NCI-H2227 treated with DMSO at 0.1 percent for 48 hours (cell line): ENCODE measurements at places on chromosomes 6 and 20.

DNA sequence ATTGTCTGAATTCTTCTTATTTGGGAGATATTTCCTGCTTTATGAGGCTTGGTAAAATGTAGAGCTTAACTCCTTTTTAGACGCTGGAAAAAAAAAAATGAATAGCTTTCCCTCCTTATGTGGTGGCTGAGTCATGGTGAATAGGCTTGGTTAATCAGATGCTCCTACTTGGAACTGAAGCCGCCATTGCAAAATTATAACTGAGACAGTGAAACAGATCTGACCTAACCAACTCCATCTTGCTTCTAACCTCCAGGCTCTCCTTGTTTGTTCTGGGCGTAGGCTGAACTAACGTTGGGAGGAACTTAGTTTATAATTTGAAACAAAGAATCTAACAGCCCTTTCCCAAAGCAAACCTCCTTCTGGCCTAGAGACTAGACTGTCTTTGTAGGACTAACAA, 43.2 kb upstream of the PLCB4 start:
- DNase-seq: no peak

GRCh38 chr6:17032988-17033634, 68.7 kb upstream of the STMND1 start:
- no peak for DNase-seq

DNA sequence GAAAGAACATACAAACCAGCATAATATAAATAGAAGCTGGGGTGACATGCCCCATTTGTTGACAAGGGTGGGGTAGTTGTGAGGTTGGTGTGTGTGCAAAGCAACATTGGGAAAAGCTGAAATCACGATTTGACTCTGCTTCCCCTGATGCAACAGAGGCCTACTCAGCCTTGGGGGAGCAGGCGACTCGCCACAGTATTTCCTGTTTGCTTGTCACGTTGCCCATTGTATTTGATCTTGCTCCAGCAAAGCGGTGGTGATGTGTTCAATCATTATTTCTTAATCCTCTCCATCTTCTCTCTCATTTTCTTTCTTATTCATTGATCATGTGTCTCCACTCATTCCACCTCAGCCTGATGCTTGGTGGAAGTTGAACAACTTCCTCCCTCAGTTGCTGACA, 165.8 kb upstream of the CITED2 start:
- no peak for DNase-seq

- DNase-seq: no peak
Measured at GRCh38 chr6:149045404-149045803, 272.1 kb upstream of the TAB2 start.

DNA sequence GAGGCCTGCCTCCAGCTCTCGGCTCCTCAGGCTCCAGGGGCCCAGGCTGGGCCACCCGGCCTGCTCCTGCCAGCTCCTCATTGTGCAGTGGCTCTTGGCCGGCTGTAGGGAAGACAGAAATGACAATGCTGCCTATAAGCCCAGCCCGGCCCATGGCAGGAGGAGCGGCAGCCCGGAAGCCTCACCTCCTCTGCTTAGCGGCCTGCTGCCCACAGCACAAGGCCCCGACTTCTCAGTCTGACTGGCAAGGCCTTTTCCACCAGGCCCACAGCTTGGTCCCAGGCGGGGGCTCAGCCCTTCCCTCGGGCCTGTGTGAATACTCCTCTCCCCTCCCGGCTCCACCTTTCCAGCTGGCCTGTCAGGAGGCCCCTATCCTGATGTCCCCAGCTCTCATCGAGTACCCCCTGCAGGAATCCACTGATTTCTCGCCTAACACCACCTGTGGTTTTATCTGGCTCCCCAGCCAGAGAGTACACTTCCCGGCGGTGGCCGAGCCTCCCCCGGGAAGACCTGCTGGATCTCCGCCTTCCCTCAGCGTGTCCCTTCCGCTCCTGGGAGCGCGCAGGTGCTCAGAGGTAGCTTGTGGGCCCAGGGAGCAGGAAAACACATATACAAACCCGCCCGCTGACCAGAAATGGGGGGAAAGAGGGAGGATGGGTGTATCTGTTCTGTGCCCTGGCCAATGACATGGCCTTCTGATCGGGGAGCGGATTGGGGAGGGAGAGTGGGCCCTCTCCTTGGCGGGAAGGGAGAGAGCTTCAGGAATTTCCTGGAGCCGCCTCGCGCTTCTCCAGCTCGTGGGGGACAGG, 963 bp downstream of the DDRGK1 start:
- DNase-seq: peak; percentile 28

DNA sequence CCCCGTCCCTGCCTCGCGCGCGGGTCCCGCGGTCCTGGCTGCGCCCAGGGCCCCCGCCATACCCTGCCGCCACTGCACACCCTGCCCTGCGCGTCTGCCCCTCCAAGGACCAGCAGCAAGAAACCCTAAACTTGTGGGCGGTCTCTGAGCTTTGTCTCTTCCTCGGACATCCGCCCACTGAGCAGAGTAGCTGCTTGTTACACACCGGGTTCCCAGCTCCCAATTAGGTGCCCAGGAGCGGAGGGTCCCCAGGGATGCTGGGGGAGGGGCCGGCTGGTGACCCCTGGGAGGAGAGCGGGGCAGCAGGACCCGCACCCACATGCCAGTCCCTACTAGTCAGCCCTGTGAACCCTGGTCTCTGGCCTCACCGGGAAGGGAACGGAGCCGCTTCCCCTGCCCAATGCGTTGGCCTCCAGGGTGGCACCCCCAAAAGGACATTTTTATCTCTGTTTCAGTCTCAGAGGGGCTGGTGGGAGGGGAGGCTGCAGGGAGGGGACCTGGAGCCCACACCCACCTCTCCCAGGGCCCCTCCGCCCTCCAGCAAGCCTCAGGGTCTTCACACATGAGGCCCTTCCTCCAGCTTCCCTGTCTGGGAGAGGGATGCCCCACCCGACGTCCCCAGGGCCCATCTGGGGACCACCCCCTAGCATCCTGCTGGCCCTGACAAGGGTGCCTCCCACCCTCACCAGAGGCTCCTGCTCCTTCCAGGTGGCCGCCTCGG, 10.5 kb downstream of the STMN3 start:
- DNase-seq: no peak

DNA sequence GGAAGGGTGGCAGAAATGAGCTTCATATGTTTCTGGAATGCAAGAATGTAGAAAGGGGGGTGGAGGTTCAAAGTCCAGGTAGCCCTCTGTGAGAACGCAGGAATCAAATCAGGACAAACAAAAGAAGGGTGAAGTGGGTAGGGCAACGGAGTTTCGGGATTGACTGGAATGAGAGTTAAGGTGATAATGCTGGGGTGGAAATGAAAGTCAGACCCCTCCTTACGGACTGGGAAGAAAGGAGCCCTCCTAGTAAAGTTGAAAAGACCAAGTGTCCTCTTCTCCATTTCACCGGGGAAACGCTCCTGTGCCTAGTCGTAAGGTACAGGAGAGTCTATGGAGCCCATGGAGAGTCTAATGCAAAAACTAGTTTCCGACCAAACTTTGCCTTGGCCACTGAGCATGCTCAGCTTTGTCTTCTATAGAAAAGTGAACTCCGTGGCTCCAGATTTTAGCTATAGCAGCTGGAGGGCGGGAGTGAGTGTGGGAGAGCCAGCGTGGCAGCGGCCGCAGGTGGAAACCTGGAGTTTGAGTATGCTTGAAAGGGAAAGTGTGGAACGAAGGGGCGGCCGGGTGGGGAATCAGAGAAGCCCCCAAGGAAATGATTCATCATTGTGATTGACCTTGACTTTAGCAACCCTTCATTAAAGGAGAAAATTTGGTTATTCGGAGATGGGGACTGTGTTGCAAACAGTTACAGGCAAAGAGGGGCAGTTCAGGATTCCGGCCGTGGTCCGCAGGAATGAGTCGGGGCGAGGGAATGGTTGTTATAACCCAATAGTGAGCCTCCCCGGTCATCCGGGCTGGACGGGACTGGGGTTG, 1.3 kb upstream of the LRRC1 start:
- DNase-seq: peak; percentile 46

- peak; percentile 37 for DNase-seq
Measured at GRCh38 chr6:2196079-2196679, 49.2 kb downstream of the GMDS start.

GRCh38 chr6:20379231-20379630, 22.4 kb upstream of the E2F3 start:
- DNase-seq: no peak

DNA sequence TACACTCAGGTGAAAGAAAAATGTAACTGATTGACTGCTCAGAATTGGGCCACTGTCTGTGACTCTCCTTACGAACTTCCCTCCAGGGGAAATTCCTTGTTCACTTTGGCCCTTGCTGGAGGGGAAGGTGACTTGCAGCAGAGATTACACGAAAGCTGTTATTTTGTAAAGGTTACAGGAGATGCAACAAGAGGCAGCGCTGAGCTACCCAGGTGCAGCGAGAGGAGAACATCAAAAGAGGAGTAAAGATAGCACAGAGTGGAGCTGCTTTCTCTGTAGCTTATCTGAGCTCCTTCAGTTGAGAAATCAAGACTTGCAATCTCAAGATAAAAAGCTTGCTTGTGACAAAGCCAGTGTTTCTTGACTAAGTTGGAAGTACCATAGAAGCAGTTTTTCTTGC, 144.6 kb downstream of the ARHGAP18 start:
- no peak for DNase-seq

DNA sequence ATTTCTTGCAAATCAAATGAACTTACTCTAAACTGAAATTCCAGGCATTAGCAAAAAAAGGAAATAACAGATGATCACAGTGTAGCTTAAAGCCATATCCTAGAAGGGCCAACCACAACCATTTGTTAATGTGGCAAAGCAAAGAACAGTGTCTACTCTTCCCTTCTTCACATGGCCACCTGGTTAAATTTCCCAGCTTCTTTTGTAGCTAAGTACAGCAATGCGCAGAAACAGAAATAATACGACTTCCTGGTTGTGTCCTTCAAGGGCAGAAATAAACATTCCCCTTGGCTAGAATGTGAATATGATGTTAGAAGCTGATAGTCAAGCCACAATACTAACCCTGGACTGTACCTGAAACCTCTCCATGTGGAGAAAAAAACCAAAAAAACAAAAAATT, 9.6 kb downstream of the SNX3 start:
- DNase-seq: no peak

DNA sequence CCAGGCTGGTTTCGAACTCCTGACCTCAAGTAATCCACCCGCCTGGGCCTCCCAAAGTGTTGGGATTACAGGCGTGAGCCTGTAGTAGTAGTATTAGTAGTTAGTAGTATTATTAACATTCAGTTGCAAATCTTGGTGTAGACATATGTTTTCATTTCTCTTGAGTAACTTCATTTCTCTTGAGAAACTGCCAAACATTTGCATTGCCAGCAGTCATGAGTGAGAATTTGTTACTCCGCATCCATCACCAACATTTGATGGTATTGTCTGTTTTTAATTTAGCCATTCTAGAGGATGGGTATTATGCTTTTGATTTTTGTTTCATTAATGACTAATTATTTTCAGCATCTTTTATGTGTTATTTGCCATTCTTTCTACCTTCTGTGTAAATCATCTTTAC, 1.5 kb upstream of the ERVFRD-1 start:
- no peak for DNase-seq

GRCh38 chr6:31249184-31249583, 22.7 kb downstream of the HLA-C start:
- no peak for DNase-seq

DNA sequence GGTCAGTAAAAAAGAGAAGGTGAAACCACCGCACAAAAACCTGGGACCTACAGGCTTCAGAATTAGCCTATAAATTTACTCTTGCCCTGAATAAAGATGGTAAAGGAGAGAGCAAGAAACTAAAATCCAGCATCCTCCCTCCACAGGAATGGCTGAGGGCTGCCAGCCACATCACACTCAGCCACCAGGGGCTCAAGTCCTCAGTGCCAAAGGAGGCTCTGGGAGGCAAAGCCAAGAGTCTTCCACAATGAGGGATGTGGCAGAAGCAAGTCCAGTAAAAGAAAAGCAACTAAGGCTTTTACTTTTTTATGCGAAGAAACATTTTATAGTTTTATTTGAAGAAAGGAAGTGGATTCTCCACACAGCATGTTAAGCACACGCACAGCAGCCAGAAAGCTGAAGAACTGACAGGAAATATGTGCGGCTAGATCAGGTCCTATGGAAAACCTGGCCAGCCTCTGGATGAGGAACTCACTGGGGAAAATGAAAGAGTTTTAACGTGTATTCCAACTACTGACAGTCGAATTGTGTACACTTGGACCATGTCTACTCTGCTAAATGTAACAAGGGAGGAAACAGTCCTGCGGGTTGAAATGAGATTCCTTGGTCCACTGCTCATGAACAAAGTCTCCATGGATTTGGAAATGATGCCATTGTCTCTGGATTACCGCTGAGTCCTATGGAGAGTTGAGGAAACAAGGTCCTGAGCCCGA, 219.4 kb upstream of the SSTR4 start:
- no peak for DNase-seq

DNA sequence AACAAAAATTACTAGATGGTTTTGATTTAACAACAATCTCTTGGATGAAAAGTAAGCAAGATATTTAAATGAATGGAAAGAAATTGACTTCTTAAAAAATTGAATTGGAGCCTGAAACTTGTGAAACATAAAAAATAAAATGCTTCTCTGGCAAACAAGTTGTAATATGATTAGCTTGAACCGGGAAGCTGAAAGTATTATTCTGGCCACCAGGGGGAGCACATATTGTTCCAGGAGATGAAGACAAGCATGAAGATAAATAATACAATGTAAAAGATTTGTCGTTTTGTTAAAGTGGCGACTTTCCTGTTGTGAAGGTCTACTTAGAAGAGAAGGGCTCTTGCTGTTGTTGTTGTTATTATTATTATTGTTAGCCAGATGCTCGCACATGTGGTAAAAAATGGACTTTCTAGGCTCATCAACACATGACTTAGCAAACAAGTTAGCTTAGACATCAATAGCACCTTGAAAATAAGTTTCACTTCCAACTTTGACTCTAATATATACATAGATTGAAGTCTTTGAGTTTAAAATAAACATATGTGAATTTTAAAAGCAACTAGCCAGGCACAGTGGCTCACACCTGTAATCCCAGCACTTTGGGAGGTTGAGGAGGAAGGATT, 14.2 kb downstream of the PAX1 start:
- peak; percentile 42 for DNase-seq

- DNase-seq: no peak
Measured at GRCh38 chr20:13857961-13858360, 73.1 kb downstream of the NDUFAF5 start.

DNA sequence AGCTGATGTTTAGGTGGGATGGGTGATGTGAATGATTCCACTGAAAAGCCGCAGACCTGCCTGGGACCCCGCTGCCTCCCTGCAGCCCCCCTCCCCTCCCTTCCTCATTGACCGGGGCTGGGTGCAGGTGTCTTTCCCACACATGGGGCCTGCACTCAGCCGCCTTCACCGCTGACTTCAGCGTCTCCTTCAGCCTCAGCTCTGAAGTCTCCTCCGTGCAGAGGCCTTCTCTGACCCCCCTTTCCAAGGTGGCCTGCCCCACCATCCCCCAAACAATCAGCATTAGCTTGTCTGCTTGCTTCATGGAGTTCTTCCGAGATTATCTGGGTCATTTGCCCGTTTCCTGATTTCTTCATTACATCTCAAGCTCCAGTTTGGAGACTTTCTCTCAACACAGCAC, 140.7 kb downstream of the SMOC2 start:
- no peak for DNase-seq
